AG08395 (cell line): ENCODE measurements at places on chromosomes 2 and 18.
A peak's percentile ranks its signal among the peaks of the same experiment; 100 is the strongest.

DNA sequence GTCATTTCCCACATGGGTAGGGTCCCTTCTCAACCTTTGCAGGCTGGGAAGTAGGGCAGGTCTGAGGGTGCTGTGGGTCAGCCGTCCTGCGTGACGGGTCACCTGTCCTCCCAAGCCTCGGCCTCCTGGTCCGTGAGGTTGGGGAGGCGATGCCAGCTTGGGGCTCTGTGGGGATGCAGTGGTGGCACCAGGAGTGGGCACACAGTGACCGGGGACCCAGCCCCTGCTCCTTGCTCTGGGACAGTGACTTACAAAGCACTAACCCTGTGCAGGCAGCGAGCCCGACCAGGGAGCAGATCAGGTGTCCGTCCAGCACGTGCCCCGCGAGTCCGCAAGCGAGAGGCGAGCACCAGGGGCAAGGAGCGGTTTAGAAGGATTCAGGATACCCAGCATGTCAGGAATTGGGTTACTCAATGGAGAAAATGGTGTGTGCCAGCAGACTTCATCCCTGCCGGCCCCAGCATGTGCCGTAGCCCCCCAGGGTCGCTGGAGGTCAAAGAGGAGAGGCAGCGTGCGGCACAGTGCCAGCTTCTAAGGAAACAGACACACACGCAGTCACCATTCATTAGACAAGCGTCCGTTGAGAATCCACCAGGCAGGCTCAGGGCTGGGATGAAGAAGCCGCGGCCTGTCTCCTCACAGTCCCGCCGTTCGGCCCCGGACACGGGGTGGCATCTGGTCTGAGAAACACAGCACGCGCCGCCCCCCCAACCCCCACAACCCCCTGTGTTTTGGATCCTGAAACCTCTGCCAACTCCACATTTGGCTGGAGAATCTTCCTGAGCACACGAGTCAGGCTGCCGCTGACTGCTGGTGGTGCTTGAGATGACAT is 11.7 kb downstream of the COLEC11 start:
- DNase-seq: no peak

DNA sequence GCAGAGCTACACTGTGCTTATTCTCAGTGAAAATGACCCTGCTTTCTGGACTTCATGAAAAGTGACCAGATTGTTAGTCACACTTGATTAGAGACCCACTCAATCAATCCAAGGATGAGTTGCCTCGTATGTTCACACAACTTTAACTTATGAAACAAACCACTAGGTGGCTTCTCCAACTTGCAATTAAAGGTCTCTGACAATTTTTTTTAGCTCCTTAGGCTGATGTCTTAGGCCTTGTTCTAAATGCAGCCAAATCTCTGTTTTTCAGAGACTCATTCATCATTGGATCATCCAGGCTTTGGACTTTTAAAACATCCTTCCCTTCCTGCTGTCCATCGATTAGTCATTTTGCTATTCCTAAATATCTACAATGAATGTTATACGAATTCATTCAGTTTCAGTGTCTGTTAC is 63.4 kb downstream of the MREG start:
- peak; percentile 52 for DNase-seq

GRCh38 chr2:175402571-175402970 is 221.1 kb upstream of the ATP5MC3 start:
- DNase-seq: no peak

- no peak for DNase-seq
These were observed 13.3 kb downstream of the RELCH start for GRCh38 chr18:62200121-62200914.

DNA sequence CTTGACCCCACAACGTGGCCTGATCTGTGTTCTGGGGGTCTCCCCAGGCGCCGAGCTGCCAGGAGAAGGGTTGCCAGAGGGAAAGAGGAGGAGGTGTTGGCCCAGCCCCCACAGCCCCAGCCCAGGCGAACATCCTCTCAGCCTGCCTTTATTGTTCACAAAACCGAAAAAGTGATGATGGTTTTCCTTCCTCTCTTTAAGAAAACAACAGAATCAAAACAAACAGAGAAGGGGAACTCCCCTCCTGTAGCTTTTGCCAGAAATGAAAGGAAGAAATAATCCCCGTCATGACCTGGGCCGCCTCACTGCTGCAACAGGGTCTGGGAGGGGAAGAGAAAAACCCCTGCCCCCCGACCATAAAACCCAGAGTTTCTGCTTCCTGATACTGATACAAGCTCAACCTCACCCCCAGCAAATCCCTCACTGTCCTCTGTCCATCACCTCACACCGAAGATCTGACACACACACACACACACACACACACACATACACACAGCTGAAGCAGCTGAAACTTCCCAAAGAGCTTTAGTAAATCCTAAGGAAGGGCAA is 52.0 kb downstream of the ZFP36L2 start:
- DNase-seq: no peak

GRCh38 chr18:48868468-48869466 is 82.0 kb downstream of the SMAD7 start:
- no peak for DNase-seq

- DNase-seq: no peak
These were observed 319.9 kb upstream of the SALL3 start for GRCh38 chr18:78659748-78660147.

DNA sequence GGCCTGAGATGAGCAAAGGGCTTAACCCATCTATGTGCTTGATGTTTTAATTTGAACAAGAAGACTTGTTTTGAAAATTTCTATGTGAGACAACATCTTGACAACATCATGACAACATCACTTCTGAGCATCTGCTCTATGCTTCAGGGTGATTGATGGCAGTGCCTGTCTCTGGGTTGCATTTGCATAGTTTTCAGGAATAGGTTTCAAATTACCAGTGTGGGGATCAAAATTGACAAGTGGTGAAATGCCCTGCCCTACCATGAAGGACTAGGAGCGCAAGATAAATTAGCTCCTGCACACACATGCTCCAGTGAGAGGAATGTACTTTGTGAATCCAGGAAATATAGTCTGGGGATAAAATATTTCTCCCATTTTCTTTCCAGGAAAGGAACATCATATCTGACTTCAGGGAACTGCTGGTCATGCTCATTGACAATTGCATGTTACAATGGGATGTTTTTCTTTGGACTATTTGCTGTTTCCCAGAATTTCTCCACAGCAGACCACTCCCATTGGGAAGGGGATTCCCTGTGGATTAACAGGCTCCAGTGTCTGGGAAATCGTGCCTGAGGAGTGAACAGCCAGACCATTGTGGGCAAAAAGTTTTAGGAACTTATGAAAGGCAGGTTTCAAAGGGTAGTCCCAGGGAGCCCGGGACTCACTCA is 45.3 kb upstream of the IL1R2 start:
- no peak for DNase-seq

- no peak for DNase-seq
These were observed 216.7 kb downstream of the TMEM163 start for GRCh38 chr2:134502104-134502503.

DNA sequence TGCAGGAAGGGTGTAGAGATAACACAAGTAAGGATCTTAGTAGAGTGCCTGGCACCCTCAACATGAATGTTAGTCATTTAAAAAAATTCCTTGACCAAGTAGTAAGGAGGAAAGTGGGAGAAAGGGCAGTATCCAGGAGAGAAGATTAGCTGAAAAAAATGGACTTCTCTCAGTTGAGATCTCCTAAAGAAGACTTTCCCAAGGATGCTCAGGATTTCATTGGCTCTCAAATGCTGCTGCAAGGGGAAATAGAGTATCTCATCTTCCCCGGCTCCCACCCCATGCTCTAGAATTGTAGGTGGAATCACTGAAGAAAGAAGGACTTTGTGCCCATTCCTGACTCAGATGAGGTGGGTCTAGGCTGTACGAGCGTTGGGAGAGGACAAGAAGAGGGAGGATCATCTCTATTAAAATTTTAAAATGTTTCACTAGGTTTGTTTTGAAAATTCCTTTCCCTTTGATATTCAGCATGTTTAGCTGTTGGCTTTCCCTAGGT is 231.1 kb downstream of the MYCN start:
- DNase-seq: no peak

- no peak for DNase-seq
These were observed 91.4 kb upstream of the ACSL3 start for GRCh38 chr2:222769446-222769845.

GRCh38 chr2:28358668-28359201 is 33.9 kb upstream of the FOSL2 start:
- no peak for DNase-seq

DNA sequence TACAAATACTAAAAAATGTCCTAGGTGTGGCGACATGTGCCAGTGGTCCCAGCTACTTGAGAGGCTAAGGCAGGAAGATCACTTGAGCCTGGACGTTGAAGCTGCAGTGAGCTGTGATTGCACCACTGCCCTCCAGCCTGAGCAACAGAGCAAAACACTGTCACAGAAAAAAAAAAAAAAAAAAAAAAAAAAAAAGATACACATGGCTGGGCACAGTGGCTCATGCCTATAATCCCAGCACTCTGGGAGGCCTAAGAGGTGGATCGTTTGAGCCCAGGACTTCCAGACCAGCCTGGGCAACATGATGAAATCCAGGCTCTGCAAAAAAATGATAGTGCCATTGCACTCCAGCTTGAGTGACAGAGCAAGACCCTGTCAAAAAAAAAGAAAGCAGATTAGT is 13.7 kb downstream of the KANSL1L start:
- no peak for DNase-seq

GRCh38 chr2:191620144-191620543 is 57.8 kb upstream of the NABP1 start:
- DNase-seq: peak; percentile 25

GRCh38 chr2:240428245-240428644 is 7.2 kb upstream of the GPC1 start:
- no peak for DNase-seq

- DNase-seq: peak; percentile 81
These were observed 35.6 kb upstream of the PNO1 start for GRCh38 chr2:68121873-68122679.

DNA sequence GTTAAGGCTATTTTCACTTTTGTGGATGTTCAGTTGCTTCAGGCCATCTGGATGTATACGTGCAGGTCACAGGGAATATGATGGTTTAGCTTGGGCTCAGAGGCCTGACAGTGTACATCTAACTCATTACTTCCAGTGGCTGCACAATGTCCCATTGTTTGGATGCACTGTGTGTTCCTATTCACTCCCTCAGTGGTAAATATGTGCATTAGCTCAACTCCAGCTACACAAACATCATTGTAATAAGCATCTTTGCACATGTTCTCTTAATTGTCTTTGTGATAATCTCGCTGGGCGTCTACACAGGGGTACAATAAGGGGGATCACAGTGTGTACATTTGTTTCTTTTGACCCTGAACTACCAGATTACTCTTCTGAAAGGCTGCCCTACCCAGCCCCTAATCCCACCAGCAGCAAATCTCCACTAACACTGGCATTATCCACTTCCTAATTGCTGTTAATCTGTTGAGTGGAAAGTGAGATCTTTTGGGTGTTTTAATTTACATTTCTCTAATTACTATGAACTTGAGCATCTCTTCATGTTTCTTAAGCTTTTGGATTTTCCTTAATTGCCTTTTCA is 56.1 kb upstream of the POLE4 start:
- no peak for DNase-seq

DNA sequence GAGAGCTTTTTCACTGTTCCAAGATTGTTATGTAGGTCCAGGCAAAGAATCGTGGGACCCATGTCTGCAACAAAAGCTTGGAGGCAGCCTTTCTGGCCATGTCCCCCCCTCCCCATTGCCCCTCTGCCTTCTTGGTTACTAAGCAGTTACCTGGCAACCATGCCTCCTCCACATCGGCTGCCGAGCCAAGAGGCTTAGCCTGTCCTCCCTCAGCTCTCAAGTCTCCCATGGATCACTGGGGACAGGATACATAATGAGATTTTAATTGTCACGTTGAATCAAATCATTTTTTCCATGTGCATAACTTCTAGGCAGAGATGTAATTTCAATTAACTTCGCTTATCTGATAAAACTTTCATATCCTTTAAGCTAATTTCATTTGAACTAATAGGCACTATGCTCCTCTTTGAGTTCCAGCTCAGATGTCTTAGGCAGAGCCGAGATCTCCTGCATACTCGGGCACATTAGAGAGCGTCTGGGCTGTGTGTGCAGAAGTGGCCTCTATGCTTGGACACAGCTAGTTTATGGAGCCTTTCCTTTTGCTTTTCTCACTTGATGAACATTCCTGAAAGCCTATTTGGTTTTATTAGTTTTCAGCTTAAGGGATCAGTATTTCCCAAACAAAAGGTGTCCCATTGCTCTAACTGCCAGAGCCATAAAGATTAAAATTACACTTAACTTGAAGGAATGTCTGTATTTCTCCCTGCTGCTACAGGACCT is 80.7 kb downstream of the LYPD1 start:
- no peak for DNase-seq

- DNase-seq: no peak
These were observed 44.3 kb downstream of the L3MBTL4 start for GRCh38 chr18:6370410-6370809.

DNA sequence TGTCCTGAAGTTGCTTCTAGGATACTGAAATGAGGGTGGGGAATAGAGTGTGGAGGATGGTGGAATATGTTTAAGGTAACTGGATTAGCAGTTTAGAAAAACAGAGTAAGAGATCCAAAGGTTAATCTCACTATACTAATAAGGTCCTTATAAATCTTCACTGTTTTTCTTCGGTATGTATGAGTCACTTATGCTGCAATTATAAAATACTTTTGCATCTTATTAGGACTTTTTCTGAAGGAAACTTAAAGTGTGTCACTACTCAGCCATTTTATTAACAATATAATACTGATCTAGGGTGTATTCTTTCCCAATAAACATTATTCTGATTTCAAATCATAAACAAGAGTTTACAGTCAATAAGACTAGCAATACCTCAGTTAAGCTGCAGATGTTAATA is 182.3 kb downstream of the ZNF521 start:
- DNase-seq: peak; percentile 7

DNA sequence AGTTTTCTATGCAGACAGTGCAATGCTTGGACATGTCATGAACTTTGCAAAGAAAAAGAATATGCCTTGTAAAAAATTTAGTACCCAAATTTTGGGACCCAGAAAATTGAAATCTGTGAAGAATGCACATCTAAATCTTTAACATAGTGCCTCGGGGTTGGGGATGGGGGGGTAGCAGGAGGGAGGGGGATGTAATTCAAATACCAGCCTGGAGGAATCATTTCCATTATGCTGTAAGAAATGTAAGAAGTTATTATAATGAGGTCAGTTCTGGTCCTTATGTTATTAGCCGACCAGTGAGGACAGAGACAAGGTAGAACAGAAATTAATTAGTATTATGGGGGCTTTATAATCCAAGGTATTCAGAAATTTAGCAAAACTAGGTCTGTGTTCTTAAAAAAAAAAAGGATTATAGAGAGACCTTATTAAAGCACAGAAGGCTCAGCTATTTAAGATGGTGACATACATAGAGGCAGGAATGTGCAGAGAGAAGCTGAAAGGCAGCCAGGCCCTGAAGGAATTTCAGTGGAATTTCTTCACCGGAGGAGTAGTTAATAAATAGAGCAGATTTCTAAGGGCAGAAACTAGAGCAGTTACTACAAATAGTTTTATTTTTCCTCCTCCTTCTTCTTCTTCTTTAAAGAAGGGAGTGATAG is 89.0 kb upstream of the RBMS1 start:
- peak; percentile 68 for DNase-seq

- DNase-seq: no peak
These were observed 1108.3 kb upstream of the KLHL29 start for GRCh38 chr2:22276696-22277095.

- no peak for DNase-seq
These were observed 40.7 kb downstream of the PCBP1 start for GRCh38 chr2:70128005-70128404.

- DNase-seq: no peak
These were observed 1389.4 kb downstream of the SUCLG1 start for GRCh38 chr2:83069724-83070123.
